ENCODE measurements at places on chromosomes 2 and 18. TPM values are rescaled to one million over a fixed set of nuclear protein-coding genes. Genes with fewer than 3 reads are reported as not detected.

Gene ATOH8
- 3.1 TPM for total RNA-seq

Gene SERPINB12
- total RNA-seq: not detected

Gene AQP4
- 57.9 TPM for total RNA-seq

Gene CCDC142
- 76.4 TPM for total RNA-seq

Gene NEU2
- not detected for total RNA-seq

Gene FOXI3
- 0.63 TPM for total RNA-seq

Gene GALNT5
- total RNA-seq: under 0.01 TPM

Gene FAM228A
- total RNA-seq: 9.4 TPM

Gene ALKAL2
- total RNA-seq: not detected

Gene CCBE1
- total RNA-seq: 57.6 TPM

Gene RTTN
- 90.8 TPM for total RNA-seq

Gene IRS1
- total RNA-seq: 21.9 TPM

Gene RPL37A
- total RNA-seq: 1,842 TPM

Gene KCNE4
- 0.94 TPM for total RNA-seq

Gene RTP5
- total RNA-seq: 3.1 TPM

Gene GAL3ST2
- 1.3 TPM for total RNA-seq

Gene CD8A
- total RNA-seq: 1.3 TPM

Gene ANKRD29
- 5.3 TPM for total RNA-seq

Gene CAPN13
- total RNA-seq: 0.31 TPM

Gene PTPRN
- total RNA-seq: 30.7 TPM

Gene FIGN
- total RNA-seq: 4.4 TPM
